ENCODE measurements at places on chromosomes 5 and 9.

GRCh38 chr5:151950706-151951105 is 26.1 kb upstream of the GLRA1 start:
- DNase-seq = no peak

DNA sequence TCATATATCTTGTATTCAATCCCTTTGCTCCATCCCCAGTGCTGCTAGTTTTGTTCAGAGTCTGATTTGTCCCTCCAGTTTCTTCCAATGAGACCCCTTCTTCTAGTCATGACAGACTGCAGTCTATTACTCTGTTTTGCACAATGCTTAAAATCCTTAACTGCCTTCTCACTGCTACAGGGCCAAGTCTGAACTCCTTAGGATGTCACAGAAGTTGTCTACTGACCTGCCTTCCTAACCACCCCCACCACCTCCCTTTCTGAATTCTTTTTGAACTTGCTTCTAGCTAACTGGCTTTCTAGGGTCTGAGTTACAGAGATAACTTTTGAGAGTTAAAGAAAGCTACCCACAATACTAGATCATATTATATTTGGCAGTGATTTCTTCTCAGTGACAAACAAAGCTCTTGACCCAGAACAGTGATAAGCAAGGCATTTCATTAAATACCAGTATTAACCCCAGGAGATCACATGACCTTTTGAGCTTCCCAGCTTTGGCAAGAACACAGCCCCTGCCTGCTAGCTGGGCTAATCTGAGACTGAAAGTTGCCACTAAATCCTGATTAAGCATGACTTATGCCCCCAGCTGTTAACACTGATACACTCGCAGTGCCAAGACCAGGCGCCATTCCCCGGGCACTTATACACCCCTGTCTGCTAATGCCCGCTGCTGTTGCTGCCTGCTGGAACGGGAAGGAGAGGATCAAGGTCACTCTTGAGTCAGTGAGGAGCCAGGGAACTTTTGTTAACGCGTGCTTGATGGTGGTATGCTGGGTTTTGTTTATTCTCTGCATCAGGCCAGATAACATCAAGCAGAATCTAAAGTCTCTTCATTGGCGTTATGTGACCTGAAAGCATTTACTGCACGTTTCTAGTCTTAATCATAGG is 36.4 kb upstream of the ADAMTSL1 start:
- no peak for DNase-seq

GRCh38 chr5:170049713-170050112 is 56.0 kb upstream of the FOXI1 start:
- no peak for DNase-seq

GRCh38 chr5:54869691-54870090 is 115.7 kb downstream of the ESM1 start:
- no peak for DNase-seq

GRCh38 chr5:24621792-24622191 is 23.0 kb downstream of the CDH10 start:
- DNase-seq = no peak

- DNase-seq = no peak
These were observed 59.1 kb downstream of the TNFSF15 start for GRCh38 chr9:114746591-114747346.
